AG04450 (cell line): ENCODE measurements at places on chromosomes 6 and 20.

DNA sequence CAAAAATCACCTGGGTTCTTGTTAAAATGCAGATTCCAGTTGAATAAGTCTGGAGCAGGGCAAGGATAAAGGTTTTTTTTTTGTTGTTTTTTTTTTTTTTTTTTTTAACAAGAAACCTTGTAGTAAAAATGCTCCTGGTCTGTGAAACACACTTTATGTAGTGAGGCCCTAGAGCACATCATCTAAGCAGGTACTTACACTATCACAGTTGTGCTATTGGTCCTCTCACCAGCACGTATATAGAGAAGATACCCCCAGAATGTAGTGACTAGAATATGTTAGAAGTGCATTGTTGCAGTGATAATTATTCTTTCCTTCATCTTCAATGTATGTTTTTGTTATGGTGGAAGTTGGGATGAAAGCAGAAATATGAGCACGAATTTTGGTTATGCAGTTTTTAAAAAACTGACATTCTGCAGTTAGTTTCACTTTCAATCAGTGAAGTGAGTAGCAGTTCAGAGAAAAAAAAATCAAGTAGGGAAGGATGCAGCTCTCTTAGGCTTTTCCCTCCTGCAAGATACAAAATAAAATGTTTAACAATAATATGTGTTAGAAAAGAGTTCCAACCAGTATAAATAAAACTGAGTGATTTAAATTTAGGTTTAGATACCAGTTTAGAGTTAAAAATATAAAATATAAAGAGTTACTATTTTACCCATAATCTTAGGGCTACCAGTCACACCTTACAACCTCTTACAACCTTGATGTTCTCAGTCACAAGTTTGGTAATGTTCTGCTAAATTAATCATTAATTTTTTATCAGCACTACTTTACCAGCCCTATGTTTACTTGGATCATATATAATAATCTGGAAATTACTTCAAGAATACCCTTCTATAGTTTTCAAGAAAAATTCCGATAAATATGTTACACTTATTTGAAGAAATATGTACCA, 9.2 kb upstream of the DEFB113 start:
- no peak for DNase-seq

- no peak for DNase-seq
Measured at GRCh38 chr20:23046431-23046830, 3.0 kb downstream of the THBD start.

DNA sequence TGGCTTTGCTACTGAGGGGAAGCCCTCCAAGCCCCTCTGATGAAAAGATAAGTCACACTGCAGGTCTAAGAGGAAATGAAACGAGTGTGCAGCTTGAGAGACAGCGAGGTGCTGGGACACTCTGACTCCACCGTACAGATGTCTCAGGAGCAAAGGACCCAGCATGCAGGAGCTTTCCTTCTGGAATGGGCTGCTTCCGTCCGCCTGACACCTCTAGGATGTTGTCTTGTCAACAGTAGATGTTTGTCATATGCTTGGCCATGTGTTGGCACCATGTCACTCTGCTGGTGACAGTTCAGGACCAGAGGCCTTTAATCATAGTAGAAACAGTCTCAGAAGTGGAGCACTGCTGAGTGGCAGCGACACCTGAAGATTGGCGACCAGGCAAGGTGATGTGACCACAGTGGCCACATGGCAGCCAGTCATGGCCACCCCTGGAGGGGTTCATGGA, 46.7 kb downstream of the SLC24A3 start:
- DNase-seq: no peak

DNA sequence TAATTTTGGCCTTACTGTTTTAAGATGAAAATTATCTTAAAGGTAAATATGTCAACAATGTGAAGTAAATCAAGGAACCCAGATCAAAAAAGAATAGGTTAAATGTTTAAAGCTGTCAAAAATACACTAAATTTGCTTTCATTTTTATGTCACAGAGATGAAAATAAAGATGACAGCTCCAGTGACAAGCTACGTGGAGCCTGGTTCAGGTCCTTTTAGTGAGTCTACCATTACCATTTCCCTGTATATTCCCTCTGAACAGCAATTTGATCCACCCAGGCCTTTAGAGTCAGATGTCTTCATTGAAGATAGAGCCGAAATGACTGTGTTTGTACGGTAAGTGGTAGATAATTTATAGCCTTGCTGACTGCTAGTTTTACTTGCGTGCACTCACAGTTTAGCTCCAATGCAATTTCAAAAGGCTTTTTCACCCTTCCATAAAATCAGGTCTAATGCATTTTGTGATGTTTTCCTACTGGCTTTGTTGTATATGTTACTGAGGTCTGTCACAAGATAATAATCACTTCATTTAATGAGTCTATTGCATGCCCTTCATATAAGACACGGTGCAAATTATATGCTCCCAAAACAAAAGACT, 1.9 kb downstream of the HEBP2 start:
- DNase-seq: no peak

DNA sequence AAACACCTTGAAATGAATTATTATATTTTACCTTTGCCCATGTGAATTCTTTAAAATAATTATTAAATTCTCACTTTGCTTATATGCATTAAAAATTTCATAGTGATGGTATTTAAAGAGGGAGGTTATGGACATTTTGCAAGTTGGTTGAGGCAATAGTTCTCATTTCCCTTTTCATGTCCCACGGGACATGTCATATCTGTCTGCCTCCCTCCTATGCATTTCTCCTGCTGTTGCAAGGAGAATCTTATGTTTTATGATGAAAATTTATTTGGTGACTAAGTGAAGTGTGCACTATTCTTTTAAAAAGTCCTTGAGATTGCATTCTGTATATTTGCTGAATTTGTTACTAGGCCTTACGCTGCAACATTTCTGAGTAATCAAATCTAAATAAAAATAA, 67.2 kb downstream of the UTRN start:
- no peak for DNase-seq

GRCh38 chr6:167946007-167946406, 51.5 kb upstream of the KIF25 start:
- no peak for DNase-seq

DNA sequence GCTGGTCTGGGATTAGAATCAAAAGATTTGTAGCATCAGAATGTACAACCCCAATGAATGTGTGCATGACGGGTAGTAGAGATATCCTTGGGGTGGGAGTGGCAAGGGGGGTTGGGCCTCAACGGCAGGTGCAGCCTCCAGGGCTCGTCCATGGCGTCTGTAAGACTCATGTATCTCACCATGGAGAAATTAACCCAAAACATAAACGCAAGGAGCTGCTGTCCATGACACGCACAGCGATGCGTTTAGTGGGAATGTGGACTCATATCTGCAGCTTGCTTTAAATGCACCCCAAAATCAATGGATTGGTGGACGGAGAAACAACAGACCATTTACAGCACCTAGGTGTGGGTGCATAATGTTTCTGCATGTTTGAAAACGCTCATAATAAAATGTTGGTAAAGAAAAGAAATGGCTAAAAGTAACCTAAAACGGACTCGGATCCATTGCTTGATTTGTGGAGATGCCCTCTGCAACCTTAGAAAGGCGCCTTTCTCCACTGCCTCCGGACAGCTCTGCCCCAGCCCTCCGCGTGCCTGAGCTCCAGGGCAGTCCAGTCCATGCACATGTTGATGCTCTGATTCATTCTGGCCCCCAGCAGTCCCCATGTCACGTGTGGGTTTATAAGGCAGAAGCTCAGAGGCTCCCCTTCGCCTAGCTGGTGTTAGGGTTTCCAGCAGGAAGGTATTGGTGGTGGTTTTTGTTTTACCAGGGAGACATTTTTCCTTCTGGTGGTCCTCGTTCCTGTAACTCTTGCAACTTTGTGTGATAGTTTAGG, 24.5 kb downstream of the PYGB start:
- no peak for DNase-seq

- no peak for DNase-seq
Measured at GRCh38 chr6:99318566-99318965, 30.9 kb downstream of the FAXC start.
